Mesenchymal stem cell (in vitro differentiated cells and primary cell): ENCODE measurements at places on chromosomes 11 and 22.

DNA sequence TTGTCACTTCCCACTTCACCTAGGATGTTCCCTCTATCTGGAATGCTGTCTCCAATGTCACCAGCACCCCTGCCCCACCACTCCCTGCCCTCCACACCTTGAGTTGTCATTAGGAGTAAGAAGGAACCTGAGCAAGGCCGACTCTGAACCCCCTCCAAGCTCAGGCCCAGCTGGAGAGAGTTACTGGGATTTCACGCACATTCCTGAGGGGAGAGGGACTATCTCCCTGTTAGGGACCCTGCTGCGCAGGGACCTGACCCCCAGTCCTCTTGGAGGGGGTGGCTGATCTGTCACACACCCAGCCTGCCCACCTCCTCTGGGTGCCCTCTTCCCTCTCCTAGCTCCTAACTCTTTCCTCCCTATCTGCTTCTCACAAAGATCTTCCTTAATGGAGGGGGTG is 81.7 kb downstream of the NECTIN1 start:
- no peaks in the 10 kb centered on the region for H3K36me3 ChIP-seq
- no peak for DNase-seq
- H3K4me3 ChIP-seq: no peak overlapping the region
- no peaks in the 10 kb centered on the region for H3K4me1 ChIP-seq
- H3K27me3 ChIP-seq: peaks cover 55% of the 10 kb centered on the region

DNA sequence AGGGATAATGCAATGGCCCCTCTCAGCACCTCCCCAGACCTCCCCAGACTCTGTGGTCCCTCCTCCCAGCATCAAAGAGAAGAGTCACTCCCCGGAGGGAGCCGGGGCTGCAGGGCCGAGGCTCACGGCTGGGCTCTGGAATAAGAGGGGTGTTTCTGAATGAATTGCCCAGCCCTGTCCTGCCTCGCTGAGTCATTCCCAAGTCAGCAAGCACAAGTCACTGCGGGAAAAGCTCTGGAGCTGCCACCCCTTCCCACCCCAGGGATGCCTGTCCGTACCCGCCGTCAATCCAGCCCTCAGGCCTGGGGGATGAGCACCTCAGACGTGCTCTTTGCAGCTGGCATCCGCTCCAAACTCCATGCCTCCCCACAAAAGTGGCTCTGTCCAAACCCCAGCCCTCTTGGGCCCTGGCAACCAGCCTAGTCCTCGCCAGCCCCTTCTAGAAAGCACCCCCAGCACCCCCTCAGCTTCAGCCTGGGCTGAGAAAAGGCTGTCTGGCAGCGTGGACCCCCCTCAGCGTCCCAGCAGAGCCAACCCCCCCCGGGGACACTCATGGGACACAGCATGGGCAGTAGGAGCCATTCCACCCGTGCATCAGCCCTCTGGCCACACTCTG is 22.7 kb downstream of the CELSR1 start:
- H3K27me3 ChIP-seq: peaks cover 6% of the 10 kb centered on the region
- peaks cover 28% of the 10 kb centered on the region for H3K4me1 ChIP-seq
- H3K27ac ChIP-seq: peak overlapping the region; percentile 52
- H3K36me3 ChIP-seq: no peaks in the 10 kb centered on the region

DNA sequence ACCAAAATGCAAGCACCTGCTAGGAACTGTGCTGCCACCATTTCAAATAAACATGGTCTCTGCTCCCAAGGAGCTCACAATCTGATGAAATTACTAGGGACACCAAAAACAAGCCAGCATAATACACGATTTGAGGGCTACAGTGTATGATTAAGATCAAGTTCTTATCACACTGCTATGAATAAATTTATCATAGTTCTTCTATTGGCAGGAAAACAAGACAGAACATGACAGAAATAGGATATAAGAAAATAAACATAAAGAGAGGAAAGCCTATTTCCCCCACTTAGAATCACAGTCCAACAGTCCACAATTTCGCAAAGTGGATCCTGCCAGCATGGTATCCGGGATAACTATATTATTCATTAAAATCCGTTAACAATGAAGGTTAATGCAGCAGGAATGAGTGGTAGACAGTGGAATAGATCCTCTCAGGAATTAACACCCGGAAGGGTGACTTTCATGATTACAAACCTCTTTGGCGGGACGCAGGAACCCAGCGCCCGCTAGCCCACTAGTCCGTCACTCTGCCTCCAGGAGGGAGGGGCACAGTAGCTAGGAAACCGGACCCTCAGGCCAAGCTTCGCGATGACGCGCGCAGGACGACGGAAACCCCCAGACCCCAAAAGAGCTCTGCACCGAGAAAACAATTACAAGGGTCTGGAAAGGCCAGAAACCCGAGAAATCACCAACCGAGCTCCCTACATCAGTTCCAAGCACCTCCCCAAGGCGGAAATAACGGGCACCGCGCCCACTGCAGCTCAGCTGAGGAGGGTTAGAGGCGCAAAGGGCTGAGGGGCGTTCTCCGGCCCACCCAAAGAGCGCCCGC is 607 bp downstream of the CCDC82 start:
- peak; percentile 78 for DNase-seq
- H3K27ac ChIP-seq: peak overlapping the region; percentile 75
- no peaks in the 10 kb centered on the region for H3K4me1 ChIP-seq
- peak overlapping the region; percentile 79 for H3K4me3 ChIP-seq
- H3K36me3 ChIP-seq: peaks cover 28% of the 10 kb centered on the region

- peaks cover 5% of the 10 kb centered on the region for H3K4me1 ChIP-seq
- H3K36me3 ChIP-seq: peaks cover 63% of the 10 kb centered on the region
- no peaks in the 10 kb centered on the region for H3K27me3 ChIP-seq
- no peak overlapping the region for H3K4me3 ChIP-seq
- DNase-seq: peak; percentile 92
These were observed 206.4 kb downstream of the DBX1 start for GRCh38 chr11:19953909-19954308.

DNA sequence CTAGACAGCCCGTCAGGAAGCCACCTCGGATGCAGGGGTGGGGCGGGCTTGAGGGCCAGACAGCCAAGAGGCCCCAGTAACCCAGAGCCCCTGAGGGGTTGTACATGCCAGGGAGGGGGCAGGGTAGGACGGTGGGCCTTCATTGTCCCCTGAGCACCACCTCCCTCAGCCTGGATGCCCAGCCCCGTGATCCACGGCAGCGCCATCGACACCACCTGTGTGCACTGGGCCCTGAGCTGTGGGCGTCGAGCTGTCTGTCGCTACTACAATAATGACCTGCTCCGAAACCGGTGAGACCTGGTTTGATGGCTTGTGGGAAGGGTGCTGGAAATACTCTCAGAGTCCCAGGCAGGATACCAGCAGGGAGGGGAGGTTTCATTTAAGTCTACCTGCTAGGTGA is 37.4 kb upstream of the TPBGL start:
- H3K27ac ChIP-seq: no peak overlapping the region
- H3K27me3 ChIP-seq: peaks cover 63% of the 10 kb centered on the region
- DNase-seq: no peak
- peaks cover 6% of the 10 kb centered on the region for H3K4me1 ChIP-seq

DNA sequence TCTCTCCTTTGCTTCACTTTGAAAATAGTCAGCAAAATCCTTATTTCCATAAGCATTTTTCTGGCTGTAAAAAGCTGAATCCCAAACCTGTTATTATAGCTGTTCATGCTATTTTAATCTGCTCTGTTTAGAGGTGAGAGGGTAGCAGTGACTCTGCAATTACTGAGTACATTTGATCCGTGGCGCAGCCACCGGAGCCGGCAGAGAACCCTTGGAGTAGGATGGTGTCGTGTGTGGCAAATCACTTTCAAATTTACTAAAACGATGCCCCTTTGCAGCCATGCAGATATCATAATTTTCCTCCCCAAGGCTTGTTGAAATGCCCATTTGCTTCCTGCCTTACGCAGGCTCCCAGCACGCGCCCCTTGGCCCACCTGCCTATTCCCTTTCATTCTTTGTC is 69.6 kb downstream of the ZBTB16 start:
- H3K27me3 ChIP-seq: peaks cover 60% of the 10 kb centered on the region
- H3K4me3 ChIP-seq: no peak overlapping the region
- H3K4me1 ChIP-seq: no peaks in the 10 kb centered on the region
- H3K36me3 ChIP-seq: no peaks in the 10 kb centered on the region
- DNase-seq: no peak

GRCh38 chr22:49157529-49158339 is 669.9 kb downstream of the BRD1 start:
- H3K4me1 ChIP-seq: no peaks in the 10 kb centered on the region
- H3K36me3 ChIP-seq: no peaks in the 10 kb centered on the region
- DNase-seq: no peak
- no peaks in the 10 kb centered on the region for H3K27me3 ChIP-seq
- no peak overlapping the region for H3K4me3 ChIP-seq

- no peaks in the 10 kb centered on the region for H3K36me3 ChIP-seq
- H3K27ac ChIP-seq: no peak overlapping the region
- H3K4me1 ChIP-seq: peaks cover 14% of the 10 kb centered on the region
These were observed 1.4 kb upstream of the BATF2 start for GRCh38 chr11:64998141-64998540.

DNA sequence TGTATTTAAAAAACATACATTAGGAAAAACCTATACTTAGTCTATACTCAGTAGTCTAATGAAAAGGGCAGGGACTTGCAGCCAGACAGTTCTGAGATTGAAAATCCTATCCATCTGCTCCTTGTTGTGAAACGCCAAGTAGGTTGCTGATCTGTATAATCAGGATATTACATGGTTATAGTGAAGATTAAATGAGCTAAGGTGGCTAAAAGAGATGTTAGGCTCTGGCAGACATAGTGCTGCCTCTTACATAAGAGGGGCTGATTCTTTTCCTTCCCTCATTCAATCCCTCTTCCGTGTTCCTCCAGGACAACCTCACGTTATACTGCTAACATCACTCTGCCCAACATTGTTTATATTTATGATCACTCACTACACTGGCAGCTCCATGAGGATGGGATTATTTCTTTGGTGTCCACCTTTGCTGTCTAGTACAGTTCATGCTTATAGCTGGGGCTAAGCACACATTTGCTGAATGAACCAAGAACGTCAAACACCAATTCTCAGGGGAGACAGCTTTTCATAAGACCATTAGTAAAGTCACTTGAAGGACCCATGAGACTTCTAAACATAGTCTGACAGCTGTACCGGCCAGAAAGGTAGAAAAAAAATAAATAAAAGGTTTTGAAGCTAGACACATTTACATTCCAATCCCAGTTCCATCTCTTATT is 46.3 kb downstream of the GAB2 start:
- H3K4me3 ChIP-seq: no peak overlapping the region
- no peaks in the 10 kb centered on the region for H3K27me3 ChIP-seq
- DNase-seq: no peak

DNA sequence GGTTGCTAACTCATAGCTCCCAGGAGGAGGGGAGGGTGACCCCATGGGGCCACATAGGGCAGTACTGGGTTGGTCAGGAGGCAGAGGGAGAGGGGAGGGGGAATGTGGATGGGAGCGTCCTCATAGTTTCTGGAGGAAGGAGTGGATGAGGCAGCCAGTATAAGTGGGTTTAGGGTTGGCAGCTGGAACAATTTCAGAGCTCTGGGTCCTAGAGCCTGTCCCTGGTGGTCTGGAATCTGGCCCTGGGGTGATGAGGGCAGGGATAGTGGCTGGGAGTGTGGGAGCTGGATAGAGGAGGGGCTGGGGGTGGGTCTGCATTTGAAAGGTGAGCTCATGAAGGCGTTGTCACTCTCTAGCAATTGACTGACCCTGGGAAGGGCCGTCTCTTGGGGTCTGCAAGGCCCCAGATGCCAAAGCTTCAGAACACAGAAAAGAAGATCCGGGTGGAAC is 5.3 kb upstream of the MRGPRG start:
- peak overlapping the region; percentile 27 for H3K27ac ChIP-seq
- DNase-seq: no peak
- H3K36me3 ChIP-seq: no peaks in the 10 kb centered on the region
- peaks cover 30% of the 10 kb centered on the region for H3K27me3 ChIP-seq
- no peak overlapping the region for H3K4me3 ChIP-seq
- H3K4me1 ChIP-seq: peaks cover 28% of the 10 kb centered on the region

DNA sequence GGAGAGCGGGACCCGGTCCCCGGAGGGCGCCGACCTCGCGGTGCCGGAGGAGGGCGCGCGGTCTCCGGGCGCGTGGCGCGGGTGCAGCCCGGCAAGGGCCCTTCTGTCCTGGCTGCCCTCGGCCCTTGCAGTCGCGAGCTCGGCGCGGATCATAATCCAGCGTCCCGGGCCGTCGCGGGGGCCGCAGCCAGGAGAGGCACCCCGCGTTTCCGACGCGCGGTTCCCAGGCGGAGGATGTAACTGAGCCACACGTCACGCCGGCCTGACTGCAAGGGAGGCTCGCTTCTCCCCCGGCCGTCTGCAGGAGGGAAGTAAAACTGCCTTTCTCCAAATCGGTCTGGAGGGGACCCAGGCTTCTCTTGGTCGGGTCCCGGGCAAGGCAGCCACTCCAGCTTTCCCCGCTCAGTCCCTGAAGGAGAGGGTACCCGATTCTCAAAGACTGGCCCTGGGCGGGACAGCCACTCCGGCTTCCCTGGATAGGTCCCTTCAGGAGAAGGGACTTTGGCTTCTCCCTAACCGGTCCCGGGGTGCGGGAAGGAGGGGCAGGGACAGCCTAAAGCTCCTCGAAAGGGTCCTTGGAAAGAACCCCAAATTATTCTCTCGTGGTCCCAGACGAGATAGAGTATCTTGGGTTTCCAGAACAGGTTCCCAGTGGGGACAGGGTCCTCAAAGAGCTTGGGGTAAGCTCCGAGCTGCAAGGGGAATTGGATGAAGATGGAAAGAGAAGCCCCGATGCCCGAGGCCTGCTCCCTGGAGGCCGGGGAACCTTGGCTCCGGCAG is 836 bp downstream of the SPON1 start:
- H3K27me3 ChIP-seq: peaks cover 6% of the 10 kb centered on the region
- H3K4me3 ChIP-seq: peak overlapping the region; percentile 80
- H3K27ac ChIP-seq: no peak overlapping the region
- H3K36me3 ChIP-seq: no peaks in the 10 kb centered on the region
- H3K4me1 ChIP-seq: peaks cover 19% of the 10 kb centered on the region
